CD4-positive, alpha-beta T cell (primary cell): ENCODE measurements at places on chromosomes 7 and 10. TPM values are rescaled to one million over a fixed set of nuclear protein-coding genes. Genes with fewer than 3 reads are reported as not detected.

AP5Z1 gene
- total RNA-seq, result 93.5 TPM

MYO1G gene
- total RNA-seq, result 155 TPM

SBDS gene
- 474 TPM for total RNA-seq

SPAM1 gene
- not detected for total RNA-seq

RET gene
- total RNA-seq, result not detected

DNA sequence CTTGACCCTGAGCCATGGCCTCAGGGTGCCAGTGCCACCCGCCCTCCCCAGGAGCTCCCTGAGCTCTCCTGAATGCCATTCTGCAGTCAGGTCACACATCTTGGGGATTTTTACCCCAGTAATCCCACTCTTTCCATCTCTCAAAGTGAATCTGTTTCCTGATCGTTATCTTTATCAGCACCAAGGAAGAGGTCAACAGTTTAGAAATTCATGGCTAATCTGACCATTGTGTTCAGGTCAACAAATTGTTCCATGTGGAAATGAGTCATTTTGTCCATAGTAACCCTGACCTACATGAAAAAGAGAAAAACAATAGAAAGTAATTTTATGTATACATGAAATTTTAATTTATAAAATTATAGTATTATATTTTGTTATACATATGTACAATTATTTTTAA is 28.8 kb upstream of the ZNF488 start:
- no peak overlapping the region for H3K4me3 ChIP-seq
- H3K4me1 ChIP-seq, result no peaks in the 10 kb centered on the region
- H3K27me3 ChIP-seq, result no peaks in the 10 kb centered on the region
- no peaks in the 10 kb centered on the region for H3K36me3 ChIP-seq
- H3K27ac ChIP-seq, result no peak overlapping the region
- no peak for DNase-seq

- DNase-seq, result no peak
- no peaks in the 10 kb centered on the region for H3K36me3 ChIP-seq
- H3K27ac ChIP-seq, result no peak overlapping the region
- no peaks in the 10 kb centered on the region for H3K27me3 ChIP-seq
Measured at GRCh38 chr7:26469188-26469587, 177.5 kb downstream of the SNX10 start.

- DNase-seq, result no peak
- no peak overlapping the region for H3K4me3 ChIP-seq
- no peaks in the 10 kb centered on the region for H3K4me1 ChIP-seq
- no peak overlapping the region for H3K27ac ChIP-seq
- H3K27me3 ChIP-seq, result no peaks in the 10 kb centered on the region
Measured at GRCh38 chr7:69967689-69968450, 369.6 kb downstream of the AUTS2 start.

DNA sequence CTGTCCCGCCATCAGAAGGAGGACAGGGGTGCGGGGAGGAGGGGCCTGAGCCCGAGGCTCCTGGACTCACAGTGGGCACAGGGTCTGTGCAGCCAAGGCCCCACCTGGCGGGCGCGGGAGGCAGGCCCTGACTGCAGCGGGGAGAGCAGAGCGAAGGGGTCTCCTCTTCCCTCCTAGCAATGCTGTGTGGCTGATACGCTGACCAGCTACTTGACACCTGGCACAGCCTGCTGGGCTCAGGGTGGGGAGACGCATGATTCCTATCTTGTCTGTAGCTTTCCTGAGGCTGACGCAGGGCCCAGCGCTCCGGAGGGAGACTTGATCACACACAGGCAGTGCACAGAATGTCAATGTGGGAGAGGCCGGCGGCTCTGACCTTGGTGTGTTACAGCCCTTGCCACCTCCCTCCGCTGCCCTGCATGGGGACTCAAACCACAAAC is 174.9 kb downstream of the ELFN1 start:
- no peak overlapping the region for H3K27ac ChIP-seq
- H3K4me3 ChIP-seq, result no peak overlapping the region
- no peaks in the 10 kb centered on the region for H3K27me3 ChIP-seq
- DNase-seq, result no peak
- H3K4me1 ChIP-seq, result no peaks in the 10 kb centered on the region

DNA sequence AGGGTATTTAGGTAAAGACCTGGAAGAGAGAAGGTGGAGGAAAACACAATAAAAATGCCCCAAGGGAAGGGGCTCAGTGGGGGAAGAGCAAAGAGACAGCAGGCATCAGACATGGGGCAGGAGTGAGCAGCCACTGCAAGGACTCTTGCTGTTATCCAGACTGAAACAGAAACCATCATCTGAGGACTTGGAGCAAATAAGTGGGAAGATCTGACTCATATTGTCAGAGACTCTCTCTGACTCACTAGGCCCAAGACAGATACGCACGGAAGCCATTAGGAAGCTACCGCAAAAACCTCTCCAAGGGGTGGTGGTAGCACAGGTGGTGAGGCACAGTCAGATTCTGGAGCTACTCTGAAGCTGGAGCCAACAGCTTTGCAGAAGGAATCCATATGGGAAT is 110.7 kb downstream of the RNF32 start:
- H3K4me3 ChIP-seq, result no peak overlapping the region
- no peaks in the 10 kb centered on the region for H3K27me3 ChIP-seq
- no peaks in the 10 kb centered on the region for H3K4me1 ChIP-seq

- H3K27me3 ChIP-seq, result no peaks in the 10 kb centered on the region
- H3K4me3 ChIP-seq, result no peak overlapping the region
- no peaks in the 10 kb centered on the region for H3K4me1 ChIP-seq
- no peaks in the 10 kb centered on the region for H3K36me3 ChIP-seq
- no peak for DNase-seq
Measured at GRCh38 chr10:86729677-86730076, 26.7 kb upstream of the BMPR1A start.
